ENCODE measurements at places on chromosomes 4 and X.

GRCh38 chr4:173074501-173074946, 94.1 kb upstream of the GALNT7 start:
- no peak for DNase-seq

- no peak for DNase-seq
Measured at GRCh38 chrX:95505721-95506120, 1178.9 kb upstream of the DIAPH2 start.

DNA sequence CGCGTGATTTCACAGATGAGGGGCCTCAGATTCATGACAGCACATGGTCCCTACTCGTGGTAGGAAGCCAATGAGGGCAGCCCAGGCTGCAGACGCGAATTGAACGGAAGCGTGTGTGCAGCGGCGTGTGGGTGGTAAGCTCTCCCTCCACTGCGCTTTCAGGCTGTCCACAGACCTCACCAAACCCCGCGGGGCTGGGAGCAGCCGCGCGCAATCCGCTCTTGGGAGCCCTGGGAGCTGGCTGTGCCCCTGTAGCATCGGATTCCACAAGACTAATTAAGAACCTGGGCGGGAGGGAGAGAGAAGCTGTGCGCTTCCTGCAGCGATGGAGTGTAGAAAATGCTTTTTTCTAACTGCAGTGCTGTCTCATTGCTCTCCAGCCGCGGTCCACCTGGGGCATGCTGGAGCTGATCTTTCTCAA, 134.9 kb downstream of the STOX2 start:
- peak; percentile 29 for DNase-seq

DNA sequence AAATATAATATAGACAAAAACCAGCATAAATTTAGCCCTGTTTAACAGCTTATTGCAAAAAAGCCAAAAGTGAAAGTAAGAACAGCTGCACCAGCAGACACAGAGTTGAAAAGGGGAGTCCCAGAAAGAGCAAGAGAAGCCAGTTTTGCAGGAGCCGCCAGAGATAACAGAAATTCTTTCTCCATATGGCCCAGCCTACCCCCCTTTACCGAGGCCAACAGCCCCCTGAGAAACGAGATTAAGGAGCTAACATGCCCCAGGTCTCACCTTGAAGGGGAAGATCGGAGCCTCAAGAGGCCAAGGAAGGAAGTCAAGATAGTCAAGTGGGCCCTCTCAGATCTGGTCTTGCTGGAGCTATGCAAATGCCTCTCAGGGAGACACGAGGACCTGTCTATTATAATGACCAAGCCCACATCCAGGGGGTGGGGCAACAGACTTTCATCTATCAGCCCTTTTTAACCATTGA, 4.8 kb downstream of the ACOX3 start:
- DNase-seq = peak; percentile 52

DNA sequence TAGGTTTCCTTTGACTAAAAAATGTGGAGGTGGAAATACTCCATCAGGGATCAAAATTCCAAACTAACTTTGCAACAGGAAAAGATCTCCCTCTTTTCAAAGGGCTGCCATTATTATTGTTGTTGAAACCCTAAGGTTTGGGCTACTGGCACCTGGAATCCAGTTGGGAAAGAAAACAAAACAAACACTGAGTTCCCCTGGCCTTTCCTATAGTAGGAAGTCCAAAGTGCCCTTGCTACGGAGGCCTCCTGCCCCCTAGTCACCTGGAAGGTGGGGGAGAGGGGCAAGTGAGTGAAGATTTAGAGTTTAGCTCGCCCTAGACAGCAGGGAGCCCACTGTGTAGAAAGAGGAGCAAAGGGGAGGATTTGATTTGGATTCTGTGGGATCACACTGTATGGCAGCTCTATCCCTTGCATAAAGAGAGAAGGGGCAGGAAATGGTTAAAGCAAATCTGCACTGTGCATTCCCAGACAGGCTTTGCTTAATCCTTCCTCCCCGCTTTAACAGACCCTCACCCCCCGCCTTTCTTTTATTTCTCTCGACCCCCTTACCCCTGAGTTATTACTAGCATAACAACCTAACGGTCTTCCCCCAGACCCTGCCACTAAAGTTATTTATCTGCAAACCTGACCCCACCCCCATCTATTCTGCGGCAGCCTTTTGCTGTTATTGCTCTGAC, 627 bp upstream of the FAT4 start:
- no peak for DNase-seq

DNA sequence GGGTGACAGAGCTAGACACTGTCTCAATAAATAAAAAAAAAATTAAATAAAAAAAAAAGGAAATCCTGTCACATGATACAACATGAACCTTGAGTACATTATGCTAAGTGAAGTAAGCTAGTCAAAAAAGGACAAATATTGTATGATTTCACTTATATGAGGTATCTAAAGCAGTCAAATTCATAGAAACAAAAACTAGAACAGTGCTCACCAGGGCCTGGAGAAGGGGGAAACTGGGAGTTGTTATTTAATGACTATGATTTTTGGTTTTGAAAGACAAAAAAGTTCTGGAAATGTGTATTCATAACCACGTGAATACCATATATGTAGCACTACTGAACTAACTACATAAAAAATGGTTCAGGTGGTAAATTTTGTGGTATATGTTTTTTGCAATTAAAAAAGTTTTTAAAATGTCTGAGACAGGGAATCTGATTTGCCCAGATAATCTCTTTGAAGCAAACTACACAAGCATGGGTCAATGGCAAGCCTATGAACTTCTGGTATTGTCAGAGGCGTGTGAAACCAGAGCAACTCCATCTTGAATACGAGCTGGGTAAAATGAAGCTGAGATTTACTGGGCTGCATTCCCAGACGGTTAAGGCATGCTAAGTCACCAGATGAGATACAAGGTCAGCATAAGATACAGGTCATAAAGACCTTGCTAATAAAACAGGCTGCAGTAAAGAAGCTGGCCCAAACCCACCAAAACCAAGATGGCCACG, 42.3 kb downstream of the ANAPC10 start:
- DNase-seq = no peak

DNA sequence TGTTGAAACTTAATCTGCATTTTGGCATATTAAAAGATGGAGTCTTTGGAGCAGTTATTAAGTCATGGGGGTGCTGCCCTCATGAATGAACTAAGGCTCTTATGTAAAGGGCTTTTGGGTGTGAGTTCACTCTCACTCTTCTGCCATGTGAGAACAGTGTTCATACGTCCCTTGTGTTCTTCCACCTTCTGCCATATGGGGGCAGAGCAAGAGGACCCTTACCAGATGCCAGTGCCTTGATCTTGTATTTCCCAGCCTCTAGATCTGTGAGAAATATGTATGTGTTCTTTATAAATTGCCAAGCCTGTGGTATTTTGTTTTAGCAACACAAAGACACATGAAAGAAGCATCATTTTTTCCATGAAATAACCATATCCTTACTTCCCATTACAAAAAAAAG, 213.9 kb downstream of the SPOCK3 start:
- DNase-seq = no peak

DNA sequence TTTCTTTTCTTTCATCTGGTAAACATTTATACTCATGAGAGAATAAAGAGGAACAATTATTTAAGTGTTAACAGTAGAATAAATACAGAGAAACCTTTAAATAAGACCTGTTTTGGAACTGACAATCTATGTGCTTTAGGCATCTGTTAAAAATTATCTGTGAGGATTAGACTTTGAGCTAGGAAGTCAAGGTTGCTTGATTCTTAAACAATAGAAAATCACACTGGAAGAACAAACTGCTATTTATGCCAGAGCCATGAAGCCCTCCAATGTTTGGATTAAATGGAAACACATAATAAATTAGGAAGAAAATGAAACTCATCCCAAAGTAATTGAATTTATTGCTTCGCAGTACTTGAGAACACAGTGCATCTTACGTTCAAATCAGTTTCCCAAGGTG, 207.2 kb upstream of the NPY2R start:
- DNase-seq = no peak

DNA sequence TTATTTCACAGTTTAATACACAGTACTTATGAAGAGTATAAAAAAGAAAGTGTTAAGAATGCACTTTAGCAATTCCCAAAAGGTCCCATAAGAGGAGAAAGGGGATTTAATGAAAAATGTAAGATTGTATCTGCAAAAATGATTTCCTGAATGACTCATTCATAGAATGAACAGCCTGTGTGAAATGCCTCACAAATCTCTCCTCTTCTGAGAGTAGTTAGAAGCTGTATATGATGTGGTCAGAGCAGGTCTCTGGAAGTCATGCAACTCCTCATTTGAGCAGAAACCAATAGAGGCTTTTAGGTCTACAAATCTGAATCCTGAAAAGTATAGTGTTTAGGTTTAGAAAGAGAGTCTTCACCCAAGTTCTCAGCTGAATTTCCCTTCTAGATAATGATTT, 381.3 kb upstream of the INTU start:
- no peak for DNase-seq

Data from testis (tissue), 5 donors.